Activated naive CD8-positive, alpha-beta T cell treated with anti-CD3 and anti-CD28 coated beads, Interleukin-2, amount 50 U/mL, for 16 hours (primary cell): ENCODE measurements at places on chromosomes 2 and 18.

- DNase-seq: no peak
These were observed 49.1 kb upstream of the ZNF638 start for GRCh38 chr2:71282493-71282892.

DNA sequence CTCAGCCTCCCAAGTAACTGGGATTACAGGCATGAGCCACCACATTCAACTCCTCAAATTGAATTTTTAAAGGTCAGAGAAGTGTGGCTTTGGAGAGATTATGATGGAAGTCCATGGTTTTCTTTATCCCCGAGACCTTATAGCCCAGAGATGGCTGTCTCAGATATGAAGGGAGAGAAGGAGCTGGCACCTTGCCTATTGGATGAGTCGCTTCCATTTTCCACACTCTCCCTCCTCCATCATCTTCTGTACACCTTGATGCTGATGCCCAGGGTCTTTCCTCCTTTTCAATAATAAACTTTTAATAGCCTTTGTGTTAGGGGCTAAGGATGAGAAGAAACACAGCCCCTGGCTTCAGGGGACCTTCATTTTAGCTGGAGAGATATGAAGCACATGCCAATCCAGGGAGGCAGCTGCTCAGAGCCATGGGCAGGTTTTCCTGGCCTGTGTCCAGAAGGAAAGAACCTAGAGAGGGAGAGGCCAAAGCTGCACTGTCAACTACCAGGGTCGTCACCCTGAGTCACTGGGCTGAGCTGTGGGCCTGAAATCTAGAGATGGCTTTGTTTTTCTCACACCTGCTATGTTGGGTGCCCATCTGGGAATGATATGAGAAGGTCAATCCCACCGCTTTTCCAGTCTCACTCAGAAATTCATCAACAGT, 146.0 kb upstream of the SERTAD2 start:
- DNase-seq: no peak

GRCh38 chr18:58570360-58571064, 58.4 kb downstream of the ALPK2 start:
- no peak for DNase-seq

DNA sequence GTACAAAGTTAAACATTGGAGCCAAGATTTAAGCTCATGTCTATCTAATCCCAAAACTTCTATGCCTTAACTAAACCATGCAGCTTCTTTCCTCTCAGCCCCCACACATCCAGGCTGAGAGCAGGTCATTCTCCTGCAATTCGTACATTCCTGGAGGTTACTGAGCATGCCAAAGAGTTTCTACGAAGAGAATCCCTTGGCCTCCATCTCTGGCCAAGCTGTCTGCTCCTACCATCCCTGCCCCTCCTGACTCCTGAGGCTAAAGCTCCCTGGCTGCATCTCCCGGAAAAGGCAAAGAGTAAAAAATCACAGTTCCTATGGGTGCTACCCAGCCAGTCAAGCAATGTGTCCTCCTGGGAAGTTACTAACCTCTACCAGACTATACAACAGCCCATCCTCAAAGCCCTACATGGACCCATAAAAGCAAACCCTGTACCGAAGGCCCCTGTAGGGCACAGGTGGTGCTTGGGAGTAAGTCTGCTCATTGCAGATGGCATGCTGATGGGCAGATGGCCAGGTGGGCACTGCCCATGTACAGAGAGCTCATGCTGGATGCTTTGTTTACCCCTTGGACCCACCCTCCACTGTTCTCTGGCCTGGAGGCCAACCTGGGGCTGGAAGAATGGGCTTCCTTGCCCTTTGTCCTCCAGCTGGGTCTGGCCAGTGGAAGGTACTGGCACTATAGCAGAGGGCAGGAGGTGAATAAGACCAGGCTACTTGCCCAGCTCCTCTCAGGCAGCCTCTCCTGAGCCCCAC, 99.5 kb downstream of the TTC32 start:
- no peak for DNase-seq

DNA sequence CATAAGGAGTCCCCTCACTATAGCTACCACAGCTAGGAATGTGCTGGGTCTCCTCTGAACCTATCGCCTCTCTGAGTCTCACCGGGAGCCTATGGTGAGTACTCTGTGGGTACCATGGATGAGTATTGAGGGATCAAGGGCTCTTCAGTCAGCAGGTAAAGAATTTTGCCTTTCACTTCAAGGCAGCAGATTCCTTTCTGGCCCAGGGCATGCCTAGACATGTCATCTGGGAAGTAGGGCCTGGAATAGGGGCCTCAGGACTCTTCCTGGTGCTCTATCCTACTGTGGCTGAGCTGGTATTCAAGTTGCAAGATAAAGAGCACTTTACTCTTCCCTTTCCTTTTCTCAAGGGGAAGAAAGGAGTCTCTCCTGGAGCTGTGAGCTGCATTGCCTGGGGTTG, 85.6 kb upstream of the LHCGR start:
- no peak for DNase-seq

GRCh38 chr18:50473881-50474280, 86.0 kb upstream of the MAPK4 start:
- DNase-seq: no peak

- no peak for DNase-seq
These were observed 1.7 kb downstream of the RBMS1 start for GRCh38 chr2:160491911-160492371.

- no peak for DNase-seq
These were observed 14.1 kb downstream of the CEP68 start for GRCh38 chr2:65070172-65070830.

GRCh38 chr2:12282780-12283695, 433.7 kb upstream of the TRIB2 start:
- no peak for DNase-seq

DNA sequence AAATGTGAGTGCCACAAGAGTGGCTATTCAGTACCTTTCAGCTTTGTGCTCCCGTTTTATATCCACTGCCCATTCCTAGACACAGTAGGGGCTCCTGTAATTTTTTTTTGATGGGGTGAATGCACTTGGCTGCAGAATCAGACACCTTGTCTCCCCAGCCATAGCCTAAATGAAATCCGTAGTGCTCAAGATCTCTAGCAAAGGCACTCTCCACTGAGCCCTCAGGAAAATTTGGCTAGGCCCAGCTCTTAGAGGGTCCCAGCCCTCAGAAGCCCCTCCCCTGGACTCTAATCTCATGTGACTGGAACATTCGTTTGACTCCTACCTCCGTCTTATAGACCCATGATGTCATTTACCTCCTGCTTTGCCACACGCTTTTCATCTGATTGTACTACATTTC, 323.9 kb downstream of the SMAD2 start:
- DNase-seq: no peak

- DNase-seq: no peak
These were observed 387.2 kb downstream of the TRIB2 start for GRCh38 chr2:13103778-13104493.

- no peak for DNase-seq
These were observed 13.5 kb downstream of the BOK start for GRCh38 chr2:241571821-241572620.

DNA sequence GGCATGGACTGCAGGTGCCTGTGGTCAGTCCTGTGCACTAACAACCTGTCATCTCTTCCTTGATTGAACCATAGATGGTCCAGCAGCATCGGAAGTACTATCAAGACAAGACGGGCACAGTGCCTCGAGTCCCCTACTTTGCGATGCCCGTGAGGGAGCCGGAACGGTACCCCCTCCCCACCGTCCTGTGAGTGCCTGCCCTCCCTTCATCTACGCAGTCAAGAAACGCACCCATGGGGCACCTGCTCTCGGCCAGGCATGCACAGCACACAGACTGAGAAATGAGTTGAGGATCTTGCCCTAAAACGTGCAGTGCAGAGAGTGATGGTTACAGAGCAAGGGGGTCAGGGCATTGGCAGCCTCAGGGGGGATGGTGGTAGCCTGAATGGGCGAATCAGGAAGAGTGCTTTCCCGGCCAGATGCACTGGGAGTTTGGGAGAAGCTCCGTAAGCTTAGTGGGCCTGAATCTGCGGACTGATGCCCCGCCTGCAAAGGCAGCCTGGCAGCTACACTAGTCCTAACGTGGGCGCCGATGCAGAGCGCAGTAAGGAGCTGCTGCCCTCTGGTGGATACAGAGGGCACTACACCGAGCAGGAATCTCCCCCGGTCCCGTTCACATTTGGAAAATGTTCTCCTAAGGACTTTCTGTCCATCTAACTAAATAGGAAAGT, 63.6 kb downstream of the CIB4 start:
- DNase-seq: peak; percentile 22

DNA sequence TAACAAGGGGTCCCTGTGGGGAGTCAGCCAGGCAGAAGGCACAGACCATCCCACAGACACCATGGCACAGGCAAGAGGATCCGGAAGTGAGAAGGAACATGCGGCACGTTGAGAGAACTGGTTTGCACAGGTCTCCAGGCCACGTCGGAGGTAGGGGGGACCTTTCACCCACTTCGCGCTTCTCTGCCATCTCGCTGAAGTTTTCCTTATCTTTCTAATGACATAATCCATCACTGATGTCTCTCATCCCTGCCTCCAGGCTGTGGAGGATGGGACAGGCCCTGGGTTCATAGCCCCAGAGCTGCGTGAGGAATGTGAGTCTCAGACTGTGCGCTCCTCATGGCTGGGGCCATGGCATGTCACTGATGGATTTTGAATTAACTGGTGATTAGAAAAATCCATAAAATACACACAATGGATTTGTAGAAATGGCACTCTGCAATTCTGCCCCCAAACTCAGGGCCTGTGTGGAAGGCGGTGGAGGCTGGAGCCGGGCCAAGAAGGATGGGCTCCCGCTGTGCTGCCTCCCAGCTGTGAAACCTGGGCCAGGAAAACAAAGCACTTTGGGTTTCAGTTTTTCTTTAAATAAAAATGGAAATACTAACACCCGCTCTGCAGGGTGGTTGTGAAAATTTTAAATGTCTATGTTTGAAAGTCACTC, 113.3 kb upstream of the ALKAL2 start:
- DNase-seq: no peak

DNA sequence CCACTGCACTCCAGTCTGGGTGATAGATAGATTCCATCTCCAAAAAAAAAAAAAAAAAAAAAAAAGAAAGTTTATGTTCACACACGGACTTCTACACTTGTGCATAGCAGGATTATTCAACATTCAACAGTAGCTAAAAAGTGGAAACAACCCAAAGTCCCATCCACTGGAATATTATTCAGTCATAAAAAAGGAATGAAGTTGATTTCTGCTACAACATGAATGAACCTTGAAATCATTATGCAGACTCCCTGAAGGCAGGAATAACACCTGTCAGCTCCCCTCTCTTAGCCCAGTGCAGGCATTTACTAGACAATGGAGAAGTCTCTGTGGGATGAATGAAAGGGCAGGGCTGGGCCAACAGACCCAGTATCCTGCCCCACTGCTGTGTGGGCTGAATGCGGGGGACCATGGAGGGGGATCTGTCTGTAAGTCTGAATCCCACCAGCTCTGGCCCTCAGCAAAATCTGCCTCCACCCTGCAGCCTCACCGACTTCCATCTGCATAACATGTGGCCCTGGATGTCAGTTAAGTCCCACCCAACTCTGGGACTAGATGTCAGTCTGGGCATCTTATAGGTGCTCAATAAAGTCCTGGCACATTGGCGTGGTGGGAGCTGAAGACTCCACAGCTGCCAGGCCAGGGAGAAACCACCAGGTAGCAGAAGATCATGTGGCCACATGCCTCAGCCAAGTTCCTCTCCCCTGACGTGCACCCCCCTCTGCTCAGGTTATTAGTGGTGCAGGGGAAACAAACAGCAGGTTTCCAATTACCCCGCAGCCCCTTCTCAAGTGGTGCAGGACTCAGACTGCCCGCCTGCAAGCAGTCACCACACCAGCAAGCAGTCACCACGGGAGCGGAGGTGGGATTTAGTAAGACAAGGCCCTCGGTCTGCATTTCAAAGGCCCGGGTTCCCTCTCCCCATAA, 8.9 kb downstream of the ZFP36L2 start:
- DNase-seq: no peak

- DNase-seq: no peak
These were observed 148.5 kb downstream of the MYT1L start for GRCh38 chr2:2182551-2183071.

GRCh38 chr2:85669549-85669948, 1.6 kb upstream of the SFTPB start:
- DNase-seq: no peak

GRCh38 chr2:196410008-196410407, 229.5 kb upstream of the CCDC150 start:
- DNase-seq: no peak

DNA sequence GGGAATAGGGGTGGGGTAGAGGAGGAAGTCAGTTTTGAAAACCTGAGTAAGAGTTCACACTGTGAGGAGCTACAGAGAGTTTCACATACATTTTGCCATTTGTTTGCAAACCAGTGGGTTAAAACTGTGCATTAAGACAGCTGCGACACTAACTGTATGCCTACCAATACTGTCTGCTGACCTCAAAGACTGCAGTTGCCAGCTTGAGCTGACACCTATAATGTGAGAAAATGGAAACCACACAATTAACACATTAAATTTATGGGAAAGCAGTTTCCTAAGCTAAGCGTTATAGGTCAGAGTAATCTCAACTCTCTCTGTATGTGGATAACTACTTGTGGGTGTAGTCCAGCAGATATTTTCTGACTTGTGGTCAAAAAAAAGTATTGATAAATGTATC, 756.6 kb upstream of the GCFC2 start:
- no peak for DNase-seq

- DNase-seq: no peak
These were observed 465.0 kb downstream of the ZEB2 start for GRCh38 chr2:144054911-144055310.

- DNase-seq: no peak
These were observed 14.0 kb upstream of the INHBB start for GRCh38 chr2:120331903-120332302.

DNA sequence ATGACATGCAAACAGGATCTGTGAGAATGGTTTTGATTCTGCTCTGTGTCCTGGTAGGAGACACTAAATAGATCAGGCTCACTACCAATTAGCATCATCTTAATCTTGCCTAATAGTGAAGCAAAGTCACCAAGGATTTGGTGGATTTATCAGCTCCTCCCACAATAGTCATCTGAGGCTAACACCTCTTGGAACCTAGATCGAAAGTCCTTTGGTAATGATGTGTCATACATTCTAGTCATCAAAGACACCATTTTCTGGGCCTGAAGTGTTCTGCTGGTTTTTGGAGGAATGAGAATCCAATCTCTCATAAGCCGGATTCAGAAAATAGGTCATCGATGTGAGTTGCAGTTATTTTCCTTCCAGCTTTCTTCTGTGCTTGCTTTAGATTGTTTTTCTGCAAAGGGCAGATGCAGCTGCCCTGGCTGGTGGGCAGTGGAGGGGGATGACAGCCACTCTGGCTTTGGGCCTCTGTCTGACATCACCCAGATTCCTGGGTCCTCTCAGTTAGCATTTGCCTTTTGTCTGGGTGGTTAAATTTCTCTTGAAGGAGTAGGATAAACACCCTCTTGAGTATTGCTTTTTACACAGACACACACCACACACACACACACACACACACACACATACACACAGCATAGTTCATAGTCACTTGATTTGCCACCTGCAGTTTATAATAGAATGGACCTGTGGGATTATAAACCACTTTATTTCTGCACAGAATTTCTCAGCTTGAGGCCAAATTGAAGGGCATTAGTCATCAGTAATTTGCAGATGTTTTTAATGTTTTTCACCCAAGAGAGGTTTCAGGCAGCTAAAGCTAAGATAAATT, at the start of gene MYO3B:
Gene MYO3B (plus strand): TSS at position 198 of the 832 bp plus-strand sequence. CDS start 141 bp downstream, at position 339.
- no peak for DNase-seq
